Activated CD8-positive, alpha-beta memory T cell treated with anti-CD3 and anti-CD28 coated beads for 4 hours (primary cell): ENCODE measurements at places on chromosomes 5 and 9.

GRCh38 chr5:90793183-90793582 is 234.6 kb downstream of the ADGRV1 start:
- DNase-seq = no peak

DNA sequence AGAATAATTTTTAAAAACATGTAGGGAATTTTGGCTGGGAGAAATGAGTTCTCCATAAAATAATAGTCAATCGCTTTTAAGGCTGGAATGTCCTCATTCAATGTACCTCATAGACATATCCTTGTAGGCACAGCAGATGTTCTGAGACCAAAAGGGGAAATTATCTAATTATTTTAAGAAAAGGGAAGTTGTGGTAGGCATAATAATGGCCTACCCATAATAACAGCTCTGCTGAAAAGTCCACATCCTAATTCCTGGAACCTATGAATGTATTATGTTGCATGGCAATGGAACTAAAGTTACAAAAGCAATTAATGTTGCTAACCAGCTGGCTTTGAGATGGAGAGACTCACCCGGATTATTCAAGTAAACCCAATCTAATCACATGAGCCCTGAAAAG is 216.1 kb downstream of the TRIM36 start:
- no peak for DNase-seq

DNA sequence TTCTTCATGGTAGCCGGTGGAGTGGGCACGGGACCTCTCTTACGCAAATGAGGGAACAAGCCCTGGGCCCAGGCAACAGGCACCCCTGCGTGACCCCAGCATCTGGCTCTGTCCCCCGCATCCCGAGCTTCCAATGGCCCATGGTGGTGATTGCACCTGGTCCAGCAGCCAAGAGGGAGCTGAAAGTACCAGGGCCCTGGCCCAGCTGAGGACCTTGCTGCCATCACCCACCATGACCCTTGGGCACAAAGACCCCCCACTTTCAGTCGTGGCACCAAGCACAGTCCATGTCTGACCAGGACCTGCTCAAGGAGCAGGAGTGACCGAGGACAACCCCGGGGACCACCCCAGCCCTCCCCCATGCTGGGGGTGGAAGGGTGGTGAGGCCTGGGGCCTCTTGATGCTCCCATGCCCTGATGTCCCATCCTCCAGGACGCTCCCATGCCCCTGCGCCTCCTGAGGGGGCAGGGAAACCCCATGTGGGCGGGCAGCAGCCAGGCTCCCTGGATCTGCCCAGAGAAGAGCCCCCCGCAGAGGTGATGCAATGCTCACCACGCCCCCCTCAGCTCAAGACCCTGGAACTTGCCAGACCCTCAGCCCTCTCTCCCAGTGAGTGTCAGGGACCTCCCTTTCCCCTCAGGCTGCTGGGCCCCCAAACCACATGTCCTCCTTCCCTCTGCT is 123.9 kb downstream of the ADAMTS2 start:
- DNase-seq = no peak

GRCh38 chr9:90953805-90954204 is 152.2 kb downstream of the SYK start:
- no peak for DNase-seq

- no peak for DNase-seq
Measured at GRCh38 chr9:126117631-126118030, 209.0 kb upstream of the MVB12B start.

DNA sequence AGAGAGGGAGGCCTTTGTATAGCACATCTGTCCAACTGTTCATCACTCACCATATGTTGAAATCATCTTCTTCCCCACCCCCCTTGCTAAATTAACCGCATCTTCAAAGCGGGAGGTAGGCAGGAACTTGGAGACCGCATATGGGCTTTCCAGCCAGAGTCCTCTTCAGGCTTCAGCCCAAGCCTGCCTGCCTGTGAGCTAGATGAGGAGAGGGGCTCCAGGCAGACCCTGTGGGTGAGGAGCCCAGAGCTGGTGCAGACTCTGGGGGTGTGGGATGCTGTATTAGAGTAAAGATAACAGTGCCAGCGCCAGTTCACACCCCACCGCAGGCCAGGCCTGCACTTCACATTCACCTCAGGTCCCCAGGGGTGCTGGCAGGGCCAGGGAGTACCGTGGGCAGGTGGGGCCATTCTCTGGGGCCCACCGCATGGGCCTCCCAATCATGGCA is 16.2 kb downstream of the PRRC2B start:
- no peak for DNase-seq

GRCh38 chr5:127838661-127839060 is 135.5 kb downstream of the CCDC192 start:
- DNase-seq = no peak

DNA sequence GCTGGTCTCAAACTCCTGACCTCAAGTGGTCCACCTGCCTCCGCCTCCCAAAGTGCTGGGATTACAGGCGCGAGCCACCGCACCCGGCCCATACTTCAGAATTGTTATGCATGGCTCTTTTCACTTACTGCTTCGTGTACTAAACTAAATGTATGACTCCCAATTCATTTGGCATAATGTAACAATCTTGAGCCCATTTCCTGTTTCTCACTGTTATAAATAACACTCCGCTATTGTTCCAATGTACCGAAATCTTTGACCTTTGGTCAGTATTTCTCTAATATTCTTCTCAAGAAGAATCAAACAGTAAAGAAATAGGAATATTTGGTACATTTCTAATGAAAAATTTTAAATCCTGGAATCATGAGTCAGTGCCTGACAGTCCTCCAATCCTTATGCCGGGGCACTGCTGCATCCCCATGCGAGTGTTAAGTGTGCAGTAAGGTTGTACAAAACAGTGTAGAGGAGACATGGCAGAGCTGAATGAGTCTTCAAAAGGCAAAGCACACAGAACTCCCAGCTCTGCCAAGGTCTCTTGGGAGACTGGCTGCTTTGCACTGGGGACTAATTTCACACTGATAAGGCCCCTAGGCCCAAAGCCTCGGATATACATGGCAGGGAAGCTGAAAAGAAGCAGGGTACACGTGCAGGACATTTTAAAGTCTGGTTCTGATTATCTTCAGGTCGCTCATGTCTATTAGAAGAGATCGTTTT is 58.4 kb downstream of the HABP4 start:
- DNase-seq = no peak

GRCh38 chr5:139655727-139656271 is 7.7 kb downstream of the CXXC5 start:
- no peak for DNase-seq

- DNase-seq = no peak
Measured at GRCh38 chr5:62720031-62720441, 141.4 kb downstream of the LRRC70 start.

- no peak for DNase-seq
Measured at GRCh38 chr9:22111954-22112247, 102.8 kb upstream of the CDKN2B start.

- no peak for DNase-seq
Measured at GRCh38 chr9:3330792-3331420, 194.9 kb downstream of the RFX3 start.

DNA sequence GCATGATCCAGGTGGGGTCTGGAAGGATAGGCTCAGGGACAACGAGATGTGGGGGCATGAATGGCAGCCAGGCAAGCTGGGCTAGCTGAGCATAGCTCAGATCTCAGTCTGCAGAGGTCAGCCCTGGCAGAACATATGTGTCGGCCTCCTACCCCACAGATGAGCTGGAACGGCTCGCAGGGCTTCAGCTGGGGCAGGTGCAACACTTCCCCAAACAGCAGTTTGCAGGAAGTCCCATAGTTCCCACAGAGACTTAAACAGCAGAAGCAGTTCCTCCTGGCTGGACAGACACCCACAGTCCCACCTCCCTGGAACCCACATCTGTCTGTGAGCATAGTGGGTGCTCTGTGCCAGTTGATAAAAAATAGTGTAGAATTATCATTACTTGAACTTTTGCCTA is 404.6 kb downstream of the GADD45G start:
- DNase-seq = no peak

- no peak for DNase-seq
Measured at GRCh38 chr5:143094087-143094521, 309.4 kb downstream of the NR3C1 start.

- DNase-seq = no peak
Measured at GRCh38 chr9:121299467-121300282, 31.7 kb downstream of the GSN start.

- no peak for DNase-seq
Measured at GRCh38 chr5:128035689-128036088, 47.9 kb upstream of the SLC12A2 start.

DNA sequence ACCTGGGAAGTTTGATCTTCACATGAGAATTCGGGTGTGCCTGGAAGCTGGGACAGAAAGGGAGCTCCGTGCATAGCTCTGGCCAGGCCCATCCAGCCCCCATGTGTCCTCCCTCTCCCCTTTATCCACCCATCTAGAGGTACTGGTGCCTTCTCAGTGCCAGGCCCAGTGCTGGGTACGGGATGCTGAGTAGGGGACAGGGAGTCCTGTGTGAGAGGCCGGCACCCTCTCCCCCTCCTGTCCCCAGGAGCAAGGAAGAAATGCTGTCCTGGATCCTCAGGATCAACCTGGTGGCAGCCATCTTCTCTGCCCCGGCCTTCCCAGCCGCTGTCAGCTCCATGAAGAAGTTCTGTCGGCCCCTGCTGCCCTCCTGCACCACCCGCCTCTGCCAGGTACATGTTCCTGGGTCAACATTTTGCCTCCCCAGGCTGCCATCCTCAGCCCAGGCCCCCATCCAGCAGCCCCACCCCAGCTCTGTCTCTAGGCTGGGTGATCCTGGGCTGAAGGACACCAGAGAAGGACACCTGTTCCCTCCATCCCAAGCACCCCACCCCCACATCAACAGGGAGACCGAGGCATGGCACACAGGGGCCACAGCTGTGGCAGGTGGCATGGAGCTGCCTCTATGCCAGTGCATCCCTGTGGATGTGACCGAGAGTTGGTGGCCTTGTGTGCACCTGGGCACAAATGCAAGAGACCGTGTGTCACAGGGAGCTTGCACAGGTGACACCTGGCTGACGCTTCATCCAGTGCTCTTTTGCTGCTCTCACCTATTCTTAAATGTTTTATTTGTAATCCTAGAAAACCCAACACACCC is 43.0 kb downstream of the PSD2 start:
- DNase-seq = no peak

DNA sequence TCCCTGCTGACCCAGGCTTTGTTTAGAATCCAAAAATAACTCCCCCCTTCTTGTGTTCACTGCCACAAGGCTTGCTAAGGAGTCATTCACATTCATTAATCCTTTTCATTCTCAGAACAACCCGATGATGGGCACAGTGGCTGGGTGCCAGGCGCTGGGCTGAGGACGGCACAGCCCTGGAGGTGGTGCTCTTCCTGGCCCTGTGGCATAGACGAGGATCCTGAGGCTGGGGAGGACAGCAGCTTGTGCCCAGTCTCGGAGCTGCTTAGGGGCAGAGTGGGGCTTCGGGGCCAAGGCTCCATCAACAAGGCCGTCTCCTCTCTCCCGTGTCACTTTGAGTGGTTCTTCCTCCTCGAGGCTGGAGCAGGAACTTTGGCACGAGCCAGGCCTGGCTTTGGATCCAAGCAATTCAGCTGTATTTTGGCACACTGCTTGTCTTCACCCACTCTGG is 166.7 kb downstream of the TTLL11 start:
- DNase-seq = no peak

- DNase-seq = no peak
Measured at GRCh38 chr9:114503522-114504340, 1.5 kb downstream of the WHRN start.

DNA sequence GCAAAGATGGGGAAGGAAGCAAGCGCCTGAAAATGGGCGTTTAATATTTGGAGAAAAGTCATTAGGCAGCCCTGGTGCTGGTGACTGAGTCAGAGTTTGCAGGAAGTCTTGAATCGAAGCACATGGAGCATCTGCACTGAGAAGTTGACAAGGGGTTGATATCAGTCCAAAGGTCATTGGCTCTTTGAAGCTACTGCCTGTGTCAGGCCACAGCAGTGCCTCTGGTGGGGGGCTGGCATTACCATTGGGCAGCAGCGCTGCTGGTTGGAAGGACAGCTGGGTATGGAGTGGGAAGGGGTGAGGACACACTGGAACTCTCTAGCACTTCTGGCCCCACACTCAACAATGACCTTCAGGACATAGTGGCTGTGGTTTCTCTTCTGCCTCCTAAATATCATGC is 150.4 kb upstream of the ERCC6L2 start:
- DNase-seq = peak; percentile 2

DNA sequence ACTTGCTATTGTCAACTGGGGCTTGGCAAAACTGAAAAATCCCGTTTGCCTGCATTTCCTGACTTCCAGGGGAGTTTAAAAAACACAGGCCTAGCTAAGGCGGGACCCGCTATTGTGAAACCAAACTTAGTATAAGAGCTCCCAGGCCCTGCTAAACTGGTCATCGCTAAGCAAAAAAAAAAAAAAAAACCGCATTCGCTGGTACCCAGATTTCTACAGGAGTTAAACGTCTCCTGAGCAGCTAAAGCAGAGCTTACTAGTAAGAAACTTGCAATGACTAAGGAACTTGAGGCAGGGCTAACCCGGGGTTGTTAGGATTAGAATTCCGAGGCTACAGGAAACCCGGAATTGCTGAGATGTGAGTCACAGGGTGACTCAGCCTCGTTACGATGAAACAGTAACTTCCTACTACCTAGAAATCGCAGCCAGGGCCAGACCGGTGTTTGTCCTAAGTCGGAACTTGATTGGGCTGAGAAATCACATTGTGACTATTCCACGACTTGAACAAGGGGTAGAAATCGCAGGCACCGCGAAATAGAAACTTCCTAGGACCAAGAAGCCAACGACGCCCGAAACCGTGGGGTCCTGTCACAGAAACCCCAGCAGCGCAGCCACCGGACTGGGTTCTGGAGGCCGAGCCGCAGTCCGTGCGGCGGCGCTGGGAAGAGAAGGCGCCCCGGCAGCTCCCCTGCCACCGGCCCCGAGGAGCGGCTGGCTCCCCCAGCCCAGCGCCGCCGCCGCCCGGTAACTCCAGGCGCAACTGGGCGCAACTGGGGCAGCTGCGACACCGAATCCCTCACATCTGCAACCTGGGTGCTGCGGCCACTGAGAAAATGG is 89.4 kb downstream of the ANXA2R start:
- peak; percentile 59 for DNase-seq

DNA sequence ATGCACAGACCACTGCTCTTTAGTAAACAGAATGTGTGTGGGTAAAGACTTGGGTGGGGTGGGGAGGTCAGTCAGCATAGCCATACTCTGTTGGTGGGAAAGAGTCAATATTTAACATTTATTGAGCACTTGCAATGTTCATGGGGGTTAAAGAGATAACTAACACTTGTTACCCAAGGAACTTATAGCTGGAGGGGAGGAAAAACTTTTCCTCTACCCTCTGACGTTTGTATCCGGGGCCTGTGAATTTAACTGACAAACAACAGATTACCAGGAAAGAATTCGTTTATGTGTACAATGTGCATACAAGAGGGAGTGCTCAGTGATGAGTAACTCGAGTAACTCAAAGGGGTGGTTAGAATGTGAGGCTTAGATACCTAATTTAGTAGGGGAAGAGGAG is 6.8 kb upstream of the CLINT1 start:
- no peak for DNase-seq
